Right forelimb (tissue), 1 donor: ENCODE measurements at places on chromosomes 3 and 15.

- no peak for DNase-seq
Measured at GRCh38 chr3:125137358-125138033, 75.1 kb downstream of the SLC12A8 start.

DNA sequence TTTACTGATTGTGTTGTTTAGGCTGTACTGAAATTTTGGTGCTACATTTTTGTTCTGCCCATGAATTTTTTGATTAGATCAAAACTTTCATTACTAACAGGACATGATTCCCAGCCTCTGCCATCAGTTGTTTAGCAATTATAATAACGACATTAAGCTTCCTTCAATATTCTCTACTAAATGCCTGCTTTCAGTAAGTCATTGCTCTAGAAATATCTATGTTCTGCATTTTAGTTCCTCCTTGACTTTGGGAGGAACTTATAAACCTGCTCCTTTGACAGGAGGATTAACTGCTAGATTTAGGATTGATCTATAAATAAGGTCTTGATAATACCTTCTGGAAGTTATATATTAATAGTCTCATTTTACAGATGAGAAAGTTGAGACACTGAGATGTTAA, 269.1 kb downstream of the RAP2B start:
- no peak for DNase-seq

DNA sequence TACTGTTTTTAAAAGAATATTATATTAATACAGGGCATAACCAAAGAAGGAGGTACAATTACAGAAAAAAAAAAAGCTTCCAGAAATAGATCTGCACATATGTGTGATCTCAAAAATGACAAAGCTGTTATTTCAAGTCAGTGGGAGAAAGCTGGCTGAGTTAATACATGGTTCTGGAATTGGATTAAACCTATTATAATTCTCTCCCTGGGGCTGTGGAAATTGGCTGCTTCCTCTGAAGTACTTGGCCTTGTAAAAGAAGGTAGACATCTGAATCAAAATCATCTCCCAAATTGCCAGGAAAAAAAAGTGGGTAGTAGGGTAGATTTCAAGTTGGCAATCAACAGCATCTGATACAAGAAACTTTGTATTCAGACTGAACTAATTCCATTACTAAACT, 723.9 kb upstream of the ALCAM start:
- no peak for DNase-seq

DNA sequence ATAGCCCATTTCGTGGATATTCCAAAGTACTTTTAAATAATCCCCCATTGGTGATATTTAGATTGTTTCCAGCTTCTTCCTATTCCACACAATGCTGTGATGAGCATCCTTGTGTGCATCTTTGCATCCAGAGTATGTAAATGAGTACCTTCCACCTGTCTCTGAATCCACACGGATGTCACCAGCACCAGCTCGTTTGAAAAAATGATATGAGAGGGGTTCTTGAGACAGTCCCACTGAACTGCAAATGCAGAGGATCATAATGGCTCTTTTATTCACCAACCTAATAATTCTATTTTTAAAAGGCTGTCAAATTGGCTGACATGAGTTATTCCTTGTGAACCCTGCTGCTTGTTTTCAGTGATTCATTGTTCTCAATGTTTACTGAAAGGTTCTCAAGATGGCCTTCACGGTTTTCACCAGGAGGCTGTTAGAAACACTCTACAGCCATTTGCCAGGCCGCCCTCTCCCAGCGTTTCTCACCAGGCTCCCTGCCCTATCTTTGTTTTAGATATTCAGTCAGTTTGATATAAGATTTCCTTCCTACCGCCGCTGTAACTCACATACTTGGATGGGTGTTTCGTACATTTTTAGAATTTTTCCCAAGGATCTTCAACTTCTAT, 96.7 kb upstream of the PTPRG start:
- no peak for DNase-seq

DNA sequence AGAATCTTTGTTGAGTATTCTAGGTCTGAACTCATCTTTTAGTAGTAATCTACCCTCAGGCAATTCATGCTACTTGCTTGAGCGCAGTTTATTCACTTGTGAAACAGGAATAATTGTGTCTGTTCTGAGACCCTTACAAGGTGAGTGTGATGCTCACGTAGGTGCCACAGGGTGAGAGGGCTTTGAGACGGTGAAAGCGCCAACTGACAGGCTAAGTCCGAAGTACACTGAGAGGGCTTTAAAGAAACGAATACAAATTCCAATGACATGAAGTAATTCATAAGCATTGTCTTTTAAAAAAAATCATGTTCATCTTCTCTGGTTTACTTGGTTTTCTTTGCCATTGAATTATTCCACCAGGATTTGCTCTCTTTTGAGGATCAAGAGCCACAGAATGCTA, 393.7 kb upstream of the RGMA start:
- DNase-seq = no peak

GRCh38 chr3:24263069-24263668, 231.5 kb downstream of the THRB start:
- no peak for DNase-seq

- no peak for DNase-seq
Measured at GRCh38 chr3:78867409-78868372, 900.1 kb downstream of the ROBO1 start.

GRCh38 chr15:63463793-63464192, 40.6 kb upstream of the USP3 start:
- DNase-seq = no peak

DNA sequence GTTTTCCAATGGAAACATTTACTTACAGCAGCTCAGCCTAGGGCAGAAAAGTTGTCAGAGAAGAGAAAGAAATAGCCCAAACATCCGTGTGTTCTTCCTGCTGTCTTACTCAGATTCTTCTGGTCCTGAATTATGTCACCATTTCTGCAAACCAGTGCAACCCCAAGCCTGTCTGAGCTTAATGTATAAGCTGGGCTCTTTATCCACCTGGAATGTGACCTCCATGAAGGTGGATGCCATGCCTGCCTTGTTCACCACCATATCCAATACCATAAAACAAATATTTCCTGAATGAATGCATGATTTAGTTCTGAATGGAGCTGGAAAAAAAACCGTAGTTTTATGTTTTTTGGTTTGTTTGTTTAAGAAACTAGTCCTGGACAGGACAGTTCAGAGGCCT, 150.9 kb downstream of the RYR3 start:
- DNase-seq = no peak

GRCh38 chr15:69340243-69340900, 41.7 kb downstream of the PAQR5 start:
- DNase-seq = no peak

DNA sequence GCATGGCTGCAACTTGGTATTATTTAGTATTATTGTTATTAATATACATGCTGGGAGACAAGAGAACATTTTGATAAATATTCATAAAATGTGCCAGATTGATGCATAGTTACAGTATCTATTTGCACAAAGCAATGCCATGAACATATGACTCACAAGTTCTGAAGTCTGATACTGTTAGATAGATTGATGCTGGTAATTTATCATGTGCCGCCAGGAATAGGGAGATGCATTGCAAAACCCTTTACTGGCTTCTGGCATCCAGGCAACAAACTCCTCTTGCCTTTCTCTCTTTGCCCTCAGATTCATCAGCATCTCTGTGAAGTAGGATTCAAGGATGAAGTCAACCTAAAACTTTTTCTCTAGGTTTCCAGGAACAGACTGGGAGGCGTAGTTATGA, 41.0 kb upstream of the SLC25A26 start:
- no peak for DNase-seq

- DNase-seq = no peak
Measured at GRCh38 chr3:37824954-37825328, 36.7 kb upstream of the CTDSPL start.

DNA sequence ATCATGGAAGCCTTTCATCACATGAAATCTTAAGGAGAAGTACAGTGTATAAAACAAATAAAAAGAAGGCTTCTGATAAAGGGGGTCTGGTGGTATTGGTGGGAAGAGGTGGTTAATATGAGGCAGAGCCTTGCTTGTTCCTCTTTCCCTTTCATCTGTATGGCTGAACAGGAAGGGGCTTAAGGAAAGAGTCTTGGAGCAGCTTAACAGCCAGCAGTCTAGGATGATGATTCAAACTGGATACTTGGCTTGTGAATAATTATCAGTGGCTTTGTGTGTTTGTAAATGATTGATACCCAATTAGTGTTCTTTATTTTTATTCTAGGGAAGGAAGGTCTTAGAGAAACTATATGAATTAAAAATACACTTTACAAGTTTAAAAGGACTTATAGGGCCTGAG, 29.1 kb upstream of the TCAIM start:
- DNase-seq = no peak
